ENCODE measurements at places on chromosomes 11 and 22.
A peak's percentile ranks its signal among the peaks of the same experiment; 100 is the strongest.

DNA sequence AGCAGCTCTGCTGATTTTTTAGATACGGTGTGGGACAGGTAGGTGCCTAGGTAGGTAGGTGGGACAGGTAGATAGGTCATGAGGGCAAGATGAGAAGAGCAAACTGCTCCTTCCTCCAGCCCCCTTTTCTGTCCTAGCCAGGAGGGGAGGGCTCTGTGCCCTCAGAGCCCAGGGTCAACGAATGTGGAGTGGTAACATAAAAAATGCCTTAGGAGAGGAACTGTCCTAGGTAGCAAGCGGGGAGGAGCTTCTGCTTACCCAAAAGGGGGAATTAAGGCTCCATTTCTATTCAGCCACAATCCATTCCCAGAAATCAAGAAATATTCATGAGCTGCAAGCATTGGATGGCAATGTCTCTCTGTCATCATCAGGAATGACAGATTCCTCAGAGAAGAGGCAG is 234.8 kb downstream of the GRIK4 start:
- no peak for DNase-seq

- DNase-seq: no peak
Observed at GRCh38 chr11:62999649-63000048, 14.9 kb upstream of the SLC22A6 start.

- no peak for DNase-seq
Observed at GRCh38 chr11:70627219-70627618, 228.9 kb downstream of the CTTN start.

DNA sequence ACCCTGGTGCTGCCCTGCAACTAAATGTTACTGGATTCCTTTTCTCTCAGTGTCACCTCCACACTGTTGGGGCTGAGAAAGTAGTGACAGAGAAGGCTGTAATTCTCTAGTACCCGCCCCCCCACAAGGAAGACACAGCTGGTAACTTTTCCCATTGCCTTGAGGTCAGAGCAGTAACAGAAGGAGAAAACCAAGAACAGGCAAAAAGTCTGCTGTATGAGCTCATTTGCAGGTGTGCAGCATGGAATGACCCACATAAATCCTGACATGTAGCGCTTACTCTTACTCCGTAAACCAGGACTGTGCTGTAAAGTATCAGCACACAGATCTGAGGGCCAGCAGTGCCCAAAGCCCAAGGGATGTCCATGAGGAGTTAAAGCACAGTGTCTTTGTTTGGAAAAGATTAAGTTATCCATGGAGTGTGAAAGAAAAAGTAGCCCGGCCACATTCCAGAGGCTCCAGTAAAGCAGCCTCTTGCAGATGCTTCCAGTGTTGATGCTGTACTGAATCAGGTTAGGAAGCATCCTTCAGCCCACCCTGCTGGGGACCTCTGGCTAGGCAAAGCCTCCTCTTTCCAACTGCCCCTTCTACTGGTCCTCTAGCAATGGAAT is 120.7 kb downstream of the PLEKHA7 start:
- DNase-seq: no peak

- DNase-seq: no peak
Observed at GRCh38 chr11:93519179-93519578, 24.0 kb downstream of the SMCO4 start.

DNA sequence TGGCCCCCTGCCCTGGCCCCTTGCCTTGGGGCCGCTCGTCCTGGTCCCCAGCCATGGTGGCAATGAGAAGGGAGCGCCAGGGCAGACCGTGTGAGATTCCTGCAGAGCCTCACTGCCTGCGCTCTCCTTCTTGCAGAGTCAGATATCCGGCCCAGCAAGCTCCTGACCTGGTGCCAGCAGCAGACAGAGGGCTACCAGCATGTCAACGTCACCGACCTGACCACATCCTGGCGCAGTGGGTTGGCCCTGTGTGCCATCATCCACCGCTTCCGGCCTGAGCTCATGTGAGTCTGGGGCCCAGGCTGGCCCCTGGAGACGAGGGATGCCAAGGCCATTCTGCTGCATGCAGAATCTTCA is 114.1 kb downstream of the MICAL2 start:
- peak; percentile 83 for DNase-seq

DNA sequence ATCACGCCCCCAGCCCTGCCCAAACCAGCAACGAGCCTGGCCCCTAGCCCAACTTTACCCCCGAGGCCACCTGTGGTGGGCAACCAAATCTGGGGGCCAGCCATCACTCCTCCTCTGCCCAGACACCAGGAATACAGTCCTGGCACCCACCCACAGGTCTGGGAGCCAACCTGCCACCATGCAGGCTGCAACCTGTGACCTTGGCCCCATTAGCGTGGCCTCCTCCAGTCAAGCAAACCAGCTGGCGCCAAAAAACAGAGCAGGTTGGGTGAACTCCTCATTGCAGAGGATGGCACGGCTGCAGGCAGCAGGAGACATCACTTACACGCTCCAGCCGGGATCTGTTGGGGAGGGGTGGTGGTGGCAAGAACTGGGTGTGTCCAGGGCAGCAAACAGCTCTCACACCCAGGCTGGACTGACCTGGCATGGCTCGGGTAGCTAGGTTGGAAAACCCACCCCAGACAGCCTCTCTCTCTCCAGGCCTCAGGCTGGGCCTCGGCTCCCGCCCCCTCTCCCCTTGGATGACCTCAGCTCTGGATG is 65.5 kb upstream of the TCF20 start:
- DNase-seq: no peak

DNA sequence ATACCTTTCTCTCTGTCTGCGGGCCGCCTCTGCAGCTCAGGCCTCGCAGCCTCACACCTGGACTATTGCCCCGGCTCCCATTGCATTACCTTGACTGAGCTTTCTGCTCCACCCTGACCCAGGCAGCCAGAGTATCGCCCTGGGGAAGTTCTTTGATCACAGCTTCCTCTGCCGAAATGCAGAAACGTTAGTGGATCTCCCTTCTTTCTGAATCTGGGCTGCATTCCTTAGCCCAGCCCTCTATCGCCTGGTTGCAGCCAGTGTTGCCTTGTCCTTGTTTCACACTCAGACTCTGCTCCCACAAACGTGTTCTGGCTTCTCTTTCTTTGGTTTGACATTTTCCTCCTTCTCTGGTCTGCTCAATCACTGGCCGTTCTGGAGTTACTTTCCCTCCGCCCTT is 195.7 kb downstream of the ADAMTS15 start:
- no peak for DNase-seq

- no peak for DNase-seq
Observed at GRCh38 chr11:126136507-126136906, 73.8 kb upstream of the CDON start.

DNA sequence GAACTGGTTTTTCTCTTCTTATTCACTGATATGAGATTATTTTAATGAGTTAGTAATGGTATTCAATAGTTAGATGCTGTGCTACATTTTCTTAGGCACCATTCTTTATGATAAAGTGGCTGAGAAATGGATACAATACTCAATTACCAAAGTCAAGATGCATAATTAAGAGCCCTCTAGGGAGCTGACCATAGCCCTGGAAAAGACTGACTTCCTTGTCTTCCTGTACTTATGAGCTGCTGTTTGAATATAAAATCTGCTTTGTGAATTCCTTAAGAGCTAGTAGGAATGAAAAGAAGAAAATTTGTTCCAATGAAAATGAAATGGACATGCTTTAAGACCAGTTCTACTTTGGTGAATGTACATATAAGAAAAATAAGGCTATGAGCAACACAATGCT is 452.3 kb downstream of the KCNA4 start:
- DNase-seq: no peak

- no peak for DNase-seq
Observed at GRCh38 chr11:36109590-36109849, 165.7 kb downstream of the LDLRAD3 start.

Data from stimulated activated CD4-positive, alpha-beta T cell treated with anti-CD3 and anti-CD28 coated beads, Interleukin-2, amount 100 ng/mL, for 24 hours (primary cell).